Activated naive CD4-positive, alpha-beta T cell treated with Interleukin-2 at 50 U/mL for 16 hours (primary cell): ENCODE measurements at places on chromosomes 4 and X.
A peak's percentile ranks its signal among the peaks of the same experiment; 100 is the strongest.

DNA sequence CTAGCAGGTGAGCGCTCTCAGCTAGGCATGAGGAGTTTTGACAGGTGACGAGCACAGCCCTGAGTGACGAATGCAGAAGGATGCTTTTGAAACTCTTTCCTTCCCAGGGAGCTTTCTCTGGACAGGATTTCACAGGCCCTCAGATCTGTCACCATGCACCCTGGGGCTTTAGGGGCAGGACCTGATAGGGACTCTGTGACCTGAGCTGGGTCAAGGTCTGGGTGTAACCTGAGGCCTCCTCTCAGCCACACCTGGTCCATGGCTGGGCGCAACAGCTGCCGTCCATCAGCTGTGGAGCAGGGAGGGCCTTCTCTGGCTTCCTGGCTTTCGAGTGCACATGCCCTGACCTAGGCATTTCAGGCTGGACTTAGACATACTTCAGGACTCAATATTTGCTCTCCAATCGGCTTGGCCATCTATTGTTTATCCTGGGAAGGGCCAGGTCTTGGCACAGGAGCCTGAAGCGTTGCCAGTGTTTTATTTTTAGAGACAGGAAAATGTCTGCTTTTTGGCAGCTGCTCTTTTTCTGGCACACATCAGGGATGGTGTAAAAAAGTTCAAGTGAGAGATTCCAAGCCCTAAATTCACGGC, 56.4 kb downstream of the C4orf51 start:
- DNase-seq, result no peak

GRCh38 chr4:112589206-112589605, 47.5 kb downstream of the ZGRF1 start:
- DNase-seq, result no peak

DNA sequence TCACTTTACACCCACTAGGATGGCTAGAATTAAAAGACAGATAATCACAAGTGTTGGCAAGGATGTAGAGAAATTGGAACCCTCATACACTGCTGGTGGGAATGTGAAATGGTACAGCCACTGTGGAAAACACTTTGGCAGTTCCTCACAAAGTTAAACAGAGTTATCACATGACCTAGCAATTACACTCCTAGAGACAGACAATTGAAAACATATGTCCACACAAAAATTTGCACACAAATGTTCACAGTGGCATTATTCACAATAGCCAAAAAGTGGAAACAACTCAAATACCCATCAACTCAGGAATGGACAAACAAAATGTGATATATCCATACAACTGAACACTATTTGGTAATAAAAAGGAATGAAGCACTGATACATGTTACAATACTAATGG, 5.7 kb downstream of the ZNF280C start:
- no peak for DNase-seq

DNA sequence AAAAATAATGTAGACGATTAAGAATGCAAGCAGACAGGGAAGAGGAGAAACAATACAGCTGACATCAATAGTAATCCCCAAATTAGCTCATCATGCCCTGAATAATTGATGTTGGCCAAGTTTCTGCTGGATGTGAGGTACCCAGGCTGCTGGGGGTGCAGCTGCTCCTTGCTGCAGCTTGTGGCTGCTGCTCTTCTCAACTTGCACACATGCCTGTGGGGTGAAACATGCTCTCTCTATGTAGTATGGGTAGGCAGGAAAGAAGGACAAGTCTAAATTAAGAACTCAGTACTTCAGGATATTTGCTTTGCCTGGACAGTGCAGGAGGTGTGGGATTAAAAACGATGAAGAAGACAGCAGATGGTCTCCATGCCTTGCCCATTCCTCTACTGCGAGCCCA, 16.7 kb downstream of the EDA2R start:
- DNase-seq, result no peak

GRCh38 chr4:12926189-12927066, 557.7 kb downstream of the RAB28 start:
- DNase-seq, result no peak

GRCh38 chr4:70182517-70183167, 12.9 kb upstream of the ODAM start:
- no peak for DNase-seq

GRCh38 chrX:123167621-123168020, 16.5 kb upstream of the GRIA3 start:
- no peak for DNase-seq

- DNase-seq, result no peak
Measured at GRCh38 chr4:7166237-7166636, 26.1 kb upstream of the SORCS2 start.

- DNase-seq, result no peak
Measured at GRCh38 chr4:10031668-10032590, 10.6 kb upstream of the SLC2A9 start.

- no peak for DNase-seq
Measured at GRCh38 chrX:138742217-138742616, 30.7 kb upstream of the FGF13 start.

DNA sequence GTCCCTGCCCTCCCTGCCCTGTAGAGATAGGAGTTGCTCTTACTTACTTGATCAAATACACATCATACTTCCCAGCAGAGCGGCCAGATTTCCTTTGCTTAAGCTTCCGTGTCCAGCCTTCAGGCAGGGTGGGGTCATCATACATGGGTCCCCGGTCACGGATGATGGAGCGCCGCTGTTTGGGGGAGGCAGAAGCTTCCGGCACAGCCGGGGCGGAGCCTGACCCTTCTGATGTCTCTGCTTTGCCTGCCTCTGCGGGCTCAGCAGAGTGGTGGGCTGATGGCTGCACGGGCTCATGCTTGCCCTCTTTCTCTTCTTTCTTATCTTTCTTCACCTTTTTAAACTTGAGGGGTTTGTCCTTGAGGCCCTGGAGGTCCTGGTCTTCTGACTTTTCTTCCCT, 12.5 kb upstream of the IRAK1 start:
- DNase-seq, result no peak

DNA sequence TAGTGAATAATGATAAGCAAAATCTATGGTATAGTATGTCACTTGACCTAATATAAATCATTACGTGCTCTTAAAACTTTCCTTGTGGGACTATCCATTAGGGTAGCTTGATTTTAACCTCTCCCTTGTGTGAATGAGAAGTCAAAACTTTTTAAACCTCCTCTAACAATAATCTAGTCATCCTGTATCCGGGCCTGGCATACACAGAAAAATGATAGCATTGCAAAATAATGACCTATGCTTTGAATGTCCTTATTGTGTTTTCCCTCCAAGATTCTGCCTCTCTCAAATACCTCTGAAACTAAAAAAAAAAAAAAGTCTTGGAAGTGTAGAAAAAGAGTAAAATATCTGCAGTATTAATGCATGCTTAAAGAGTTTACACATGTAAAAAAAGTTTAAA, 250.0 kb upstream of the NDST3 start:
- DNase-seq, result no peak

GRCh38 chr4:2696423-2696822, 59.7 kb downstream of the TNIP2 start:
- DNase-seq, result no peak

GRCh38 chr4:185254434-185254833, 45.0 kb downstream of the SNX25 start:
- DNase-seq, result no peak

DNA sequence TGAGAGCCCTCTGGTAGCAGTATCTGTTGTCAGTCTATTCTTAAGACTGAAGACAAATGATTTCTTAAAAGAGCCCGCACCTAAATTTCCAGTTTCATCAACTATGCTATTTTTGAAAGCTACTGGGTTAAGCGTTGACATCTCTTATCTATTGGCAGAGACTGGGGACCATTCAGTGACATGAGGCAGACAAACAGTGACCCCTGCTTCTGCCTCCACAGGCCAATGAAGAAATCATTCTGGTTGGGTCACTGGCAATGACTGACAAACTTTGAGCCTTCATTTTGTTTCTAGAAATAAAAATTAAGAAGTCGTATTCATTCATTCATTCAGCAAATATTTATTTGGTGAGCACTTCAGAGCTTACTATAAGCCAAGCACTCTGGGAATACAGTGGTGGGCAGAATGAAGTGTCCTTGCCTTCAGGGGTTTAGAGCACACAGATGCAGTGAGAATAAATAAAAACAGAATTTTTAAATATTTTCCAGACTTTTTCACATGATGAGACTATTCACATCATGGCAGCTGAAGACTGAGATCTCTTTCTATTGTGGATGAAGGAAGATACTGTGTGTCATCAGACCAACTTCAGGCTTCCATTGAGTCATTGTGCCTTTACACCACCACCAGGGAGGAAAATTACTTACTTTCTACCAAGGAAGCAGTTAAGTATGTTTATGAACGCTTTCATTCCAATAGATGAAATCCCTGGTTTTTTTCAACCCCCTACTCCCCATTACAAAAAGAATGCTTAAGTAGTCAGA, 36.0 kb downstream of the SORBS2 start:
- DNase-seq, result no peak

- no peak for DNase-seq
Measured at GRCh38 chr4:23991444-23991843, 101.6 kb upstream of the PPARGC1A start.

DNA sequence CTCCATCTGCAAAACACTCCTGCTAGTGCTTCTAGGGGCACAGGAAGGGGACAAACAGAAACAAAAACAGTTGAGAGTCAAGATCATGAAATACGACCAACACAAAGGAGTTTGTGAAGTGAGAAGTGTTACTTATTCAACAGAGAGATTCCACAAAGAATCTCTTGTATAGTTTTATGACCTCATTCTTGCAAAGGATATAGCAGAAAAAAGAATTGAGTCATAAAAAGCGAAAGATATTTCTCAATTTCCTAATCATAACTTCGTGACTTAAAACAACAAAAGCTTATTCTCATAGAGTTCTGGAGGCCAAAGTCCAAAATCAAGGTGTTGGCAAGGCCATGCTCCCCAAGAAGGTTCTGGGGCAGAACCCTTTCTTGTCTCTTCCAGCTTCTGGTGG, 40.7 kb downstream of the TIGD4 start:
- no peak for DNase-seq

DNA sequence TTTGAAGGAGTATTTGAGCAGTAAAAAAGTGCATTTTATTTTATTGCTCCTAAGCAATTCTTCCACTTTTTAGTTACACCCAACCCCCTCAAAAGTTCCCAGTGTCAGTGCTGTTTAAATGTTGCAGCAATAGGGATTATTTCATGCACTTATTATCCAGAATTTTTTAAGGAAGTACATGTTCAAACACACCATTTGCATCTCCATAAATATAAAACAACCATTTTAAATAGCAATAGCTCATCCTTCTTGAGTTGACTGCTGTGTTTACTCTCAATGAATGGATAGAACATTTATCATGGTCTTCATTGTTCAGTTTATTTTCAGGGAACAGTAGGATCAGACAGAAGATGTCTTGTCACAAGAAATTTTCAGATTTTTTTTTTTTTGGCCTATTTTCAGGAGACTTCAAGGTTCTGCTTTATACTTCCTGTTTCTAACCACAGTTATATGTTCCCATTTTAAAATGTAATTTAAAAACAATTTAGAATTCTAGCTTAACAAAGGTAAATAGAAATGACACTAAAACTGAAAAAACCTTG, 171.9 kb downstream of the TMA16 start:
- DNase-seq, result no peak

DNA sequence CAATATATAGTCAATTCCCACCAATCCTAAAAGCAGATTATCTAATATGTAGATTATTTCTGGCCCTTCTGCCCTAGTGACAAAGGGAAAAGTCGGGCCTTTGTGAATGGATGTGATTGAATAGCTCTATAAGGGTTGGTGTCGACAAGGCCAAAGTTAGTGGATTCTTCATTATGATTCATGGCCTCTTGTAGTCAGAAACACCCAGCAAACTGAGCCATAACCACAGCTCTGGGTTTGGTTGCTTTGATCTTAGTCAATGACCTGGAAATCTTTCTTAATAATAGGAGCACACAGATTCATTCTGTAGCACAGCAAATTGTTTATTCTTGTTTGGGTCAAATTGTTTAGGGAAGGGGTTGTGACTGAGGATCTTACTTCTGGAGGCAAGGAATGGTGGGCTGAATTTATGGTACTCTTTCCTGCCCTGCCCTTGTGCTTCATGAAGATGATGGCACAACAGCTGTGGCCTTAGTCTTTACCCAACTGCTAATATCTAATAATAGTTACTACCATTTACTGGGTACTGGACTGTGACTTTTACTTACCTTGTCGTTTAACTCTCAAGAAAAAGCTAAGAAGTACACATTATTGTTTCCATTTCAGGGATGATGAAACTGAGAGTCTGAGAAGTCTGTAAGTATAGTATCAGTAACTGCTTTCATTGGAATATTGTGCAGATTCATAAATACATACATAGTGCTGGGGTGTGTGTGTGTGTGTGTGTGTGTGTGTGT, 74.0 kb downstream of the AFF2 start:
- DNase-seq, result no peak

DNA sequence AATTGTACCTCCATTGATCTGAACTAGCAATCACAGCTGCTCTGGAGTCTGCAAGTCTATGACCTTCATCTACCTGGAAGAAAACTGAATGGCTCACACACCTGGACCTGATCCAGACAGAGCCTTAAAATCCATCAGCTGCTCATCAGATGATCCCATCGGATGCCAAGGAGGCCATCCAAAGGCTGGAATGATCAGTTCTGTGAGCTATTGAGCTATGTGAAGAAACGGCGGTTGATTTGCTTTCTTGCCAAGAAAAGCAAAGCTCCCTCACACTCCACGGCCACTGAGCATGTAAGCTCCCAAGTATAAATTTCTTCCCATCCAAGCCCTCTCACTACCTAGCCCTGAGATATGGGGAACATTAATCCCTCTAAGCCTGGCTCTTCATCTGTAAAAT, 63.1 kb downstream of the RELL1 start:
- DNase-seq, result no peak

DNA sequence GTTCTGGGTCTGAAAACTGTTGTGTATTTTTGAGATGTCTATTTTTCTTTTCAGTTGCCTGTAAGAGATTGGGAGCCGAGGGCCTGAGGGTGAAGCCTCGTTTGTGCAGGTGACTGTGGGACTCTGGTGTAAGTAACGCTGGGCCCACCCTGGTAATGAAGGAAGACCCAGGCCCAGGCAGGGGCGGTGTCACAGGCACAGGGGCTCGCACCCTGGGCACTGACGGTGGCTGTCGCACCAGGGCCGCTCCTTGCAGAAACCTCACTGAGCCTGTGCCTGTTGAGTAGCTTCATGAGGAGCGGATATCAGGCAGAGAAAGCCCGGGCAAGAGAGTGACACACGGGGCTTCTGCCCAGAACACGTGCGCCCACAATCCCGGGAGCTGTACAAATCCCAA, 541.4 kb downstream of the TRIML1 start:
- no peak for DNase-seq

DNA sequence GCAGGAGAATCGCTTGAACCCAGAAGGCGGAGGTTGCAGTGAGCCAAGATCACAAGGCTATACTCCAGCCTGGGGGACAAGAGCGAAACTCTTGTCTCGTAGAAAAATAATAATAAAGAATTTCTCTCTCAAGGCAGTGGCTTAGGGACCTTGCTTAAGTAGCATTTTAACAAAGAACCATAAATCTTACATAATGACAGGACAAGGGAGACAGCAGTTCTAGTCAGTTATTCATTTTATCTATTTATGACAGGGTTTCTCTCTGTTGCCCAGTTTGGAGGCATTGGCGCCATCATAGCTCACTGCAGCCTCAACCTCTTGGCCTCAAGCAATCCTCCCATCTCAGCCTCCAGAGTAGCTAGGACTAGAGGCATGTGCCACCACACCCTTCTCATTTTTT, 31.9 kb upstream of the NOCT start:
- no peak for DNase-seq

- no peak for DNase-seq
Measured at GRCh38 chr4:124737619-124738018, 25.1 kb upstream of the ANKRD50 start.

- DNase-seq, result no peak
Measured at GRCh38 chrX:72477781-72478181, 94.9 kb downstream of the HDAC8 start.

- DNase-seq, result peak; percentile 12
Measured at GRCh38 chr4:75514949-75515612, 808 bp downstream of the THAP6 start.

GRCh38 chrX:133849676-133850075, 135.7 kb downstream of the GPC3 start:
- no peak for DNase-seq
